H4 (cell line): ENCODE measurements at places on chromosomes 4 and X. TPM values are rescaled to one million over a fixed set of nuclear protein-coding genes. Genes with fewer than 3 reads are reported as not detected.

- no peak for DNase-seq
Observed at GRCh38 chr4:184536065-184536880, 61.9 kb upstream of the IRF2 start.

GRCh38 chr4:43089730-43090129, 197.2 kb downstream of the GRXCR1 start:
- DNase-seq: peak; percentile 85

- no peak for DNase-seq
Observed at GRCh38 chr4:142034101-142034500, 397.7 kb downstream of the IL15 start.

- DNase-seq: no peak
Observed at GRCh38 chrX:87616371-87616770, 98.8 kb downstream of the KLHL4 start.

- DNase-seq: peak; percentile 45
Observed at GRCh38 chr4:80471756-80472155, 136.2 kb downstream of the CFAP299 start.

DNA sequence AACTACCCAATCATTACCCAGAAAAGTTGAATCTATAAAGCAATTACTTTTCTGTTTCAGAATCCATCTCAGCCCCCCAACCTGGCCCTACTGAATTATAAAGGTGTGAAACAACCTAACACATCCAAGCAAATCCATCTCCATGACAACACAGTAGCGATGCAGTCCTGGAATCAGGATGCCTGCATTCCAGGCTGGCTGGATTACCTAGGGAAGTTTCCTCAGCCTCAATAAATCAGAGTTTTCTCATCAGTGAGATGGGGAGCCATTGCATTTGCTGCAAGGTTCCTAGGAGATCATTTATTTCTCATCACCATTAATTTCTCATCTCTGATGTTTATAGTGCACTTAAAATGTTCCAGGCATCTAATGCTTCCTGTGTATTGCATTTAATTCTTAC, 46.0 kb downstream of the LNX1 start:
- DNase-seq: no peak

GPC4 gene
- total RNA-seq: 2.4 and 2.7 TPM in 2 replicates

PLXNA3 gene
- total RNA-seq: 1.6 and 1.9 TPM in 2 replicates

DNA sequence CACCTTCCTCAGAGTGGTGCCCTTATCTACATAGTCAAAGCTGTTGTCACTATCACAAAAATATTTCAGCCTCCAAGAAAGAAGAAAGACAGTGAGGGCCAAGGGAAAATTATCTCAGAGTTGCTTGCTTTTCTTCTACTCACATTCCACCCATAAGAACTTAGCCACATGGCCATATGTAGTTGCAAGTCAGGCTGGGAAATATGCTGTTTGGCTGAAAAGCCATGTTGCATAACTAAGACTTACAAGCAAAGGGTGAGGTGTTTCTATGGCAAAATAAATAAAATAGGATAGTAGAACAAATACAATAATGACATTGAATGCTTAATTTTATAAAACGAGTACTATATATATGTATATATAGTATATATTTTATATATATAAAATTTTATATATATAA, 365.9 kb upstream of the PABPC4L start:
- DNase-seq: no peak

GRCh38 chr4:71609167-71609566, 174.7 kb downstream of the GC start:
- DNase-seq: no peak

CXCL5 gene
- total RNA-seq: not detected in 2 replicates

- peak; percentile 75 for DNase-seq
Observed at GRCh38 chrX:80216086-80216485, 201.5 kb downstream of the TBX22 start.

- no peak for DNase-seq
Observed at GRCh38 chr4:155559915-155560314, 106.7 kb upstream of the GUCY1A1 start.

- no peak for DNase-seq
Observed at GRCh38 chr4:39362827-39363226, 3.3 kb downstream of the RFC1 start.

PTTG2 gene
- total RNA-seq: not detected in 2 replicates

GRCh38 chr4:153005899-153006381, 69.8 kb downstream of the FHDC1 start:
- DNase-seq: no peak

GRCh38 chr4:8433136-8433535, 7.4 kb downstream of the ACOX3 start:
- no peak for DNase-seq

DNA sequence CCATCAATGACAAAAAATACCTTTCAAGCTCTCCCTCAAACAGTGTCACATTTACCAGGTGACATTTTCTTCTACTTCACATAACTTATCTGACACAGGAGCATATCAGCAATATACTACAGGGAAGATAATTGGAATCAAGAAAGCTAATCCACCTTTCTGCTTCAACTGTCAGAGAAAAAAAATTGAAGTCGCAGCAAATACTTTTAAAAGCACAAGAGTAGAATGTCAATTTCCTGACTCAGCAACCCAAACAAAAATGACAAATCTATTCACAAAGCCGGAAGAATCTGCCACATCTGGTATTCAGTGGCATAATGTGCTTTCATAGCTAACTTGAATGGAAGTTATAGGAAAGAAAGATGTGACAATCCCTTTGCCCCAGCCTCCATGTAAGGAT, 36.7 kb downstream of the AGA start:
- no peak for DNase-seq

GRCh38 chrX:139126493-139126892, 404.0 kb upstream of the F9 start:
- DNase-seq: peak; percentile 60

TENM3 gene
- total RNA-seq: 108 and 110 TPM in 2 replicates

FAM114A1 gene
- total RNA-seq: 89.3 and 118 TPM in 2 replicates

DNA sequence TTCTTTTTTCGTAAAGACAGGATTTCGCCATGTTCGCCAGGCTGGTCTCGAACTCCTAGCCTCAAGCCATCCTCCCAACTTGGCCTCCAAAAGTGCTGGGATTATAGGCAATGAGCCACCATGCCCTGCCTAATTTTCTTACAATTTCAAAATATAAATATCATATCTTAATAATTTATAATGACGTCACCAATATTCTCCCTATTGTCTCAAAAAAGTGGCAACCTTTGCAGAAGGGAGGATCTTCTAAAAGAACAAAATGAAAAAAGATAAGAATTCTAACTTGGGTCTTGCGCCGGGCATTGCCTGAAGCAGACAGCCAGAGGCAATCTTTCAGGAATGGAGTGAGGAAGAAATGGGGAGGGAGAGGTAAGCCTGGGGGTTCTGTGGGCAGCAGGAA, 37.9 kb upstream of the WAS start:
- no peak for DNase-seq

GRCh38 chrX:150429594-150429993, 66.5 kb downstream of the MAMLD1 start:
- DNase-seq: peak; percentile 75
